ENCODE measurements at places on chromosomes 6 and 20.

DNA sequence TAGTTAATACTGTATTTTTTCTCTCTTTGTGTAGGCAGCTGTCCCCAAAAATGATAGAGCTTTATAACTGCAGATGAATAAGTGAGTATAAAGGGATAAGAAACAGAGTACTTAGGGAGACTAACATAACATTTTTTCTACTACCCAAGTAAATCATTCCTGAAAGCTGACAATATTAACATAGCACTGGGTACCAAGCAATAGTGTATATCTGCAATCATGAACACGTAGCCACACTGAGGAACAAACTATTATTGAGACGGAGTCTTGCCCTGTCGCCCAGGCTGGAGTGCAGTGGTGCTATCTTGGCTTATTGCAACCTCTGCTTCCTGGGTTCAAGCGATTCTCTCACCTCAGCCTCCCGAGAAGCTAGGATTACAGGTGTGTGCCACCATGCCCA, 105.9 kb downstream of the SESN1 start:
- DNase-seq: no peak

- no peak for DNase-seq
Observed at GRCh38 chr6:170423030-170423429, 116.5 kb downstream of the FAM120B start.

- no peak for DNase-seq
Observed at GRCh38 chr20:44271915-44272663, 25.0 kb downstream of the GDAP1L1 start.

GRCh38 chr6:107653183-107653580, 163.3 kb downstream of the SOBP start:
- peak; percentile 58 for DNase-seq

DNA sequence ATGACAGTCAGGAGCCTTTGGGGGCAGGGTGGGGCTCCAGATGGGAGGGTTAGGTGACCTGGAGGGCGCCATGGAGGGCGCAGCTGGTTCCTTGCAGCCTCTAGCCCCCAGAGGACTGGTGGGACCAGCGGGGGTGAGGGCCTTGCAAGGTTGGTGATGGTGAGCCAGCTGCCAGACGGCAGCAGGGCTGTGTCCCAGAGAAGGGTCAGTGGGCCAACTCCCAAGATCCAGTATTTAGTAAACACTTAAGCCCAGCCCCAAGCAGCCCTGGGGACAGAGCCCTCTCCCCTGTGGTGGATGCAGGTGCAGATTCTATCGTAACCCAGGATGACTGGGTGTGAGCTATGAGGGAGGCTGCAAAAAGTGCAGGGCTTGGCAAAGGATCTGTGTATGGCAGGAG, 201.5 kb upstream of the RNF24 start:
- DNase-seq: no peak

DNA sequence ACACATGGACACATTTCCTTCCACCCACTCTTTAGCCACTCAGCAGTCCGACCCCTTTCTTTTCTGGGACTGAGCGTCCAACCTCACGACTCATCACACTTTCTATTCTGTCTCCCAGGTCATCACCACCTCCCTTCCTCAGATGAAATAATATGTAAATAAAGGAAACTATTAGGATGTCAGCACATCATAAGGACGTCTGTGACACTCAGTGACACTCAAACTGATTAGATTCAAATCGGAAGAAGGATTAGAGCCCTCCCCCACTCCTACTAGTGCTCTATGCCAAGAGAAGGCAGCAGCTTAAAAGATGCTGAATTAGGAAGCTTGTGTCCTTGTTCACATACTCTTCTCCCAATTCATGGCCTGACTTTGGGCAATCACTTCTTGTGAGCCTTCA, 113.6 kb downstream of the TNFRSF21 start:
- no peak for DNase-seq

DNA sequence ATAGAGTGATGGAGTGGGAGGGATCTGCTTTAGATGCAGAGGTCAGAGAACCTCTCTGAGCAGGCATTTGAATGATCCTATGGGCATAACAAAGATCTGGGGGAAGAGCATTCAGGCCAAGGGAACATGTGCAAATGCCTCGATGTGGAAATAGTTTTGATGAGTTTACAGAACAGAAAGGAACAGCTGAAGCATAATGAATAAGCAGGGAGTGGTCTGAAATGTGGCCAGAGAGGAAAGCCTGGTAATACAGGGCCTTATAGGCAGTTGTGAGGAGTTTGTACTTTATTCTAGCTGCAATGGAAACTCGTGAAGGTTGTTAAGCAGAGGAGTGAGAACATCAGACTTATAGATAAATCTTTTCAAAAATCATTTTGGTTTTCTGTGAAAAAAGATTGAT, 33.0 kb upstream of the ME1 start:
- DNase-seq: no peak
